Nephron progenitor cell (in vitro differentiated cells): ENCODE measurements at places on chromosomes 4 and X.

- DNase-seq: no peak
These were observed 120.9 kb downstream of the BEND2 start for GRCh38 chrX:18099745-18100144.

DNA sequence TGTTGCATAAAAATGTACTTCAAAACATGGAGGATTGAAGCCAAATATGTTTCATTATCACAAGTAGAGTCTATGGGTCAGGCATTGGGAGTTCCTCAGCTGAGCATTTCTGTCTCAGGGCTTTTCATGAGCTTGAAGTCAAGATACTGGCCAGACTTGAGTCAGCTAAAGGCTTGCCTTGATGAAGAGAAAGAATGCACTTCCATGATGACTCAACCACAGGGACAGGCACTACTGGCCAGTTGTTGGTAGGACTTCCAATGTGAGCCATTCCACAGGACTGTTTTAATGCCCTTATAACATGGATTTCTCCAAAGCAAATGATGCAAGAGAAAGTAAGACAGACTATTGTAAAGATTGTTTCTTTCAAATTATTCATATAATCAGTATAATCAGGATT, 895.6 kb downstream of the RAB28 start:
- no peak for DNase-seq

DNA sequence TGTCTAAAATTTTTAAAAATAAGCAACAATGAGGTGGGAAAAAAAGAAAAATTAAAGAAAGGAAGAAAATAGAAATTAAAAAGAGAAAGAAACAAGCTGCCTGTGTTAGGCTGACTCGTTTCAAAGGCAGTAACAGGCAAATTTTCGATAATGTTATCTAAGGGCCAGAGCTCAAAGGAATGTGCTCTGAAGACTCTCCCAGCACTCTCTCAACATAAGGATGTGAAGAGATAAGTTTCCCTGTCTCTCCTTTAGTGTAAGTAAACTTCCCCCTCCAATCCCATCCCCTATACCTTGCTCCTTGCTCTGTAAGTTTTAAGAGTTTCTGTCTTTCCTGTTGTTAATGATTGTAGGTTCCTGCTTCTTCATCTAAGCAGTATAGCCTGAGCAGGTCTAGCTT, 172.8 kb downstream of the TEX13C start:
- DNase-seq: no peak

GRCh38 chrX:53939127-53939526, 105.1 kb downstream of the PHF8 start:
- no peak for DNase-seq
